Left cardiac atrium (tissue), 4 donors: ENCODE measurements at places on chromosomes 3 and 15. TPM values are rescaled to one million over a fixed set of nuclear protein-coding genes. Genes with fewer than 3 reads are reported as not detected.

Gene DUSP7
- 39.3 TPM for total RNA-seq

Gene NPAP1
- total RNA-seq: not detected

Gene RPL29
- 682 TPM for total RNA-seq

Gene UNC13C
- 0.09 TPM for total RNA-seq

Gene SLC27A2
- total RNA-seq: 0.74 TPM

Gene ARHGEF26
- total RNA-seq: 5.6 TPM

Gene ROBO1
- 18.7 TPM for total RNA-seq

Gene FANCD2OS
- total RNA-seq: not detected

- no peak for DNase-seq
Measured at GRCh38 chr3:98761643-98762229, 1.4 kb upstream of the ST3GAL6 start.

DNA sequence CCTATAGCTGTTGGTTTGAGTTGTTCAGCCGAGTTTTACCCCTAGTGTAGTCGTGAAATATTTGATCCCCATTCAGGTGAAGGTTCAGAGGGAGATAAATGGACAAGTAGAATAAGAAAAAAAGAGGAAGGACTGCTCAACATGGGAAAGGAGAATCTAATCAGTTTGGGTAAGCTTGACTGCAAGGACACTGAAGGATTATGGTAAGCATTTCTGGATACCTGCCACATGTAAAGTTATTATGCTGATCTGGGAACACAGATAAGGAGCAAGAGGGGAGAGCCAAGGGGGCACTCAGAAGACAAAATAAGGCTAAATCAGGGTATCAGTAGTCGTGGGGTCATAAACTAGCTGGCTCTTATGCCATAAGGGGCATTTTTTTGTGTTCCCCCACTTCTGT, 49.9 kb downstream of the TFG start:
- no peak for DNase-seq

DNA sequence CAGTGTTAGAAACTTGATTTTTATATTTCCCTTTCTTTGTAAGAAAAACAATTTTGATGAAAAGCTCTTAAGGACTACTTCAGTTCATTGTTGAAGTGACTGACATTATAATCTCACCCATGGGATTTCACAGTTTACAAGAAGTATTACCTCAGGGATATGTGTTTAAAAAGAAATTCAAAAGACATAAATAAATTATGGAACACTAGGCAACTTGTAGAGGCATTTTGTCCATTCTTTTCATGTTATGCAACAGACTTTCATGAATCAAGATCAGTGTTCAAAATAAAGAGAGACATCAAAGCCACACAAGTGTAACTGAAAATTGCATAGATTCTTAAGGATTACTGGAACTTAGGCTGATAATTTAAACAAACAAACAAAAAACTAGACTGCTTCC, 196.8 kb upstream of the AGTR1 start:
- no peak for DNase-seq

DNA sequence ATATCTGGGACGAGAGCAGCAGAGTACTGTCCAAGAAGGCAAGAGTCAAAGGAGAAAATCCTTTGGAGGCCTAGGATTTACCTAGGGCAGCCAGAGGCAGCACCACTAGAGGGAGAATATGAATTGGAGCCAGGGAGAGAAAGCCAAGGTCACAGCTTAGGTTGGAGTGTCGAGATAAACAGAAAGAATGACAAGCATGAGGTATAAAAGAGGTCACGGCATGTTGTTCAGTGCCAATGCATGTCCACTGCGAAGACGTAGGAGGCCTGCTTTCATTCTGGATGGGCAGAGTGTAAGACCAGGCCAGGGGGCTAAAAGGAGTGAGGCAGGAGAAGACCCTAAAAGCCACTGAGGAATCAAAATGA, 47.2 kb downstream of the THBS1 start:
- DNase-seq: no peak

DNA sequence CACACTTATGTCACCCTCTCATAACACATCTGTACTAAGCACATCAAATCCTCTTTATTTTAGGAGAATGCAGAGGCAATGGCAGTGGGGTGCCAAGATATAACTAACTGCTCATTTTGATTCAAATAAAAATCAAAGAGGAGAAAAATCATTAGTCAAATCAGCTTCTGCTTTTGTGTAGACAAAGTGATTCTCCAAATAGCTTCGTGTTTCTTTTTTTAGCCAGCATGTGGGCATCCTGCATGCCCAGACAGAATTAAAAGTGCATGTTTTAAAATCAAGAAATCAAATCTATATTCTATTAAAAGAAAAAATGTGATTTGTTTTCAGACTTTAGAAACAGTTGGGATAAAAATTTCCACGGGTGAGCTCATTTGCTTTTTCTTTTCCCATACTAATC, 761.3 kb upstream of the CFAP20DC start:
- no peak for DNase-seq

DNA sequence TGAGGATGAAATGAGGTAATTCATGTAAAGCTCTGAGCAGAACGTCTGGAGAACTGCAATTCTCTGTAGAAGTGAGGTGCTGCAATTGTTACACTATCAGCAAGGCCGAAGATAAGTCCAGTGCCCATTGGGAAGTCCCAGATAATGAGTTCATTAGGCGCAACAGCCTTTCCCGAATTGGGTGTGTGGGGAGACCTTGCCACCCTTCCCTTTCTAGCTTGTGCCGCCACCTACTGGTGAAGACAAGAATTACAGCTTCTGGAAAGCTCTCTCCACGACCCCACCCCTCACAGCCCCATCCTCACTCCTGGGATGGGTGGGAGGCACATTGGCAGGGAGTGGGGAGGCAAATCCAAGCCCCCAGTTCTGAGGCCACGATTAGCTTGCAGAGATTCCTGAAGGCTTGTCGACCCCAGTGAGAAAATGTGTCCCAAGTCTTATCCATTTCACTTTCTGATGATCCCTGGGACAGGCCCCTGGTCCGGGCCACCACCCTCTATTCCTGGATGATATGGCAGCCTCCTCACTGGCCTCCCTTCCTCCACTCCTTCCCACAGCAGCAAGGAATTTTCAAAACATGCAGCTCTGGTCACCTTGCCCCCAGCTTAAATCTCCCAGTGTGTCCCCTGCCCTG, 36.4 kb downstream of the FAM3D start:
- DNase-seq: peak; percentile 61

GRCh38 chr3:107512108-107512507, 10.7 kb upstream of the BBX start:
- DNase-seq: no peak

GRCh38 chr15:38398134-38398533, 55.8 kb upstream of the FAM98B start:
- peak; percentile 61 for DNase-seq

DNA sequence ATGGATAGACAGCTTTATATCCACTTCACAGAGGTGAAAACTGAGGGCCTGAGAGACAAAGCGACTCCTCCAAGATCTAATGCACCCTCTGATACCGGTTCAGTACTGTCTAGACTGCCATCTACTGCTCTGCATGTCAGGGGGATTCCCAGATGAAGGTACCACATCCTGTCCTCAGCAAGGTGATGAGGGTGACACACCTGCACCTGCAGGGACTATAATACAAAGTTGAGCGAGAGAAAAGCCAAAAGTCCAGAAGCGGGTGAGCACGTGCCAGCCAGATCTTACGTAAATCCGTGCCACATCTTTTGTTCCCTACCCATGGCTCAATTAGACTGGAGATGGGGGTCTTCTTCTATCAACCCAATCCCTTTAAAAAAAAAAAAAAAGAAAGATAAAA, 32.4 kb upstream of the HES1 start:
- DNase-seq: no peak

- DNase-seq: peak; percentile 49
Measured at GRCh38 chr3:138349926-138350665, 1.7 kb downstream of the MRAS start.

DNA sequence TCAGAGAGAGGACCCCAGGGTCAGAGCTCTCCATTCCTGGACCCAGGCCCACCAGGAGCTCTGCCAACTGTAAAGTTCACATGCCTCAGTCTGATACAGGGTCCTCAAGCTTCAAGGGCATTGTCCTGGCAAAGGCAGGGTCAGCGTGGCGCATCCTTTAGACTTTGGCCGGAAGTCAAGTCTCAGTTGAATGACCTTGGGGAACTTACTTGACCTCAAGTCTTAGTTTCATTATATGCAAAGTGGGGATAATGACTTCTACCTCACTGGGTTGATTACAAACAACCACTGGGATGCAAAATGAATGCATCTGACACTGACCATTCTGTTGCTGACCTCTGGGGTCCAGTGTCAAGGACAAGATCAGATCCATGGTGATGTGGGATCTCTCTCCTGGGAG, 70.6 kb upstream of the CTSH start:
- peak; percentile 15 for DNase-seq
